Amniotic epithelial cell (primary cell): ENCODE measurements at places on chromosomes 11 and 22.
A peak's percentile ranks its signal among the peaks of the same experiment; 100 is the strongest.

DNA sequence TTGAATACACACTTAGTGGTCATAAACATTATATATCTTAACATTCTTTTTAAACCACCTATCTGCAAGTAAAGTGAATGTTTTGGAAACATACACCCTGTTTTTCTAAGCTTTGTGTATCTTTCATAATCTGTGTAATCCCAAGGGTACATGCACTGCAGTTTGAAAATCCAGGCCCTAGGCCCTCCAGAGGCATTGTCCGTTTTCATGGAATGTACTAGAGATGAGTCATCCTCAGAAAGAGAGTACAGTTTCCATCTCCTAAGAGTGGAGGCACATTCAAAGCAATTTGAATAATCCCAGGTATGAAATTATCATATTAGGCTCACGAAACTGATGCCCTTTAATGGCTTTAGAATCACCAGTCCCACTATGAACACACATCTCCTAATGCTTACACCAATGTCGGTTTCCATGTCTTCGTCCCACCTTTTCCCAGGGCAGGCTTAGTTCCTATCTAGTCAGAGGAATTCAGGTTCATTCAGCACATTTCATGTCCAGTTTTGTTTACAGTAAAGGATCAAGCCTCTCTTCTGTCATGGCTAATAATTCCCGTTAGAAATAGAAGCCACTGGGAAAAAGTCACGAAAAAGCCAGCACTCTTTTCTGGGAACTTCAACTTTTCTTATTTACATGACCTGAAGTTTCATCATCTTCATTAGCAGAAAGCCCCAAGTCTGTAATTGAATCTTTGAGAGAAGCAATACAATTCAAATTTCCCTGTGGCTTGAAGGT, 39.5 kb upstream of the CD44 start:
- DNase-seq = peak; percentile 59

GRCh38 chr22:50531962-50532674, 2.3 kb upstream of the TYMP start:
- DNase-seq = peak; percentile 65

DNA sequence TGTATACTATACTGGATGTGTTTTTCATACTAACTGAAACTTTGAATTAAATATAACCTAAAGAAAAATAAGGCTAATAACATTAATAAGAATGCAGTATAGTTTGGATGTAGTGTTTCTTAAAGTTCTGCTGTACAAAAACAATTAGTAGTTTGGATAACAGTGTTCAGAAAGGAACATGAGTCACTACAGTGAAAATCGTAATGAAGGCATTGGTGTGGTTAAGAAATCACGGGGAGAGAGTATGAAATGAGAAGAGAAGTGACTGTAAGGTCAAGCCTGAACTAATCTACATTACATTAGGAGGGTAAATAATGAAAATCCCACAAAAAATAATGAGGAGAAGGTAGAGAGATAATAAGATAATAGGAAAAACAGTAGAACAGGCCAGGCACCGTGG, 726.6 kb upstream of the ARHGAP42 start:
- peak; percentile 60 for DNase-seq

- no peak for DNase-seq
These were observed 843 bp downstream of the OR51T1 start for GRCh38 chr11:4882543-4882942.

DNA sequence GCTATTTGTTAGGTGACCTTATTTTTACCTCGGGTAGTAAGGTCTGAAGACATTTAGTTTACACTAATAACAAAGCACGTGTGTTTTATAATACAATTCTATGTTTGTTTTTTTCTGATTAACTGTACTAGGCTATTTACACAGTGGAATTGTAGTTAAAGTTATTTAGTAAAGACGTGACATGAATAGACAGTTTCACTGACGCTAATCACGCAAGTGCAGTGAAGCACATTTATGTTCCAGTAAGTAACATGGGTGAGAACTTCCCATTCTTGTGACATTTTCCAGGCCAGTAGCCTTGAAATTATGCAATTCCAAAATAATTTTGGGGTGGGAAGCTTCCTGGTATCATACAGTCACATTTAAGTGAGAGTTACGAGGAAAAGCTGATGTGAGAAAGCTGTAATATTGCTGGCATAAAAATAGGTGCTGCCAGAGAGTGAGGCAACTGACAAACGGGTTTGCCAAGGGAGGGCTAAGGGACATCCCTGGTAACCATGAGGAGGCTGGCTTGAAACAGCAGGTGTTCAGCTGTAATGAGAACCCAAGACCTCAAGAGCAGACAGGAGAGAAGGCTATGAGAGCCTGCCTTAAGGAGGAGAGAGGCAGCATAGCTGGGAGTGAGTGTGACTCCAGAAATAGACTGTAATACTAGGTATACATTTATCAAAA, 378.8 kb downstream of the DCDC1 start:
- DNase-seq = no peak

DNA sequence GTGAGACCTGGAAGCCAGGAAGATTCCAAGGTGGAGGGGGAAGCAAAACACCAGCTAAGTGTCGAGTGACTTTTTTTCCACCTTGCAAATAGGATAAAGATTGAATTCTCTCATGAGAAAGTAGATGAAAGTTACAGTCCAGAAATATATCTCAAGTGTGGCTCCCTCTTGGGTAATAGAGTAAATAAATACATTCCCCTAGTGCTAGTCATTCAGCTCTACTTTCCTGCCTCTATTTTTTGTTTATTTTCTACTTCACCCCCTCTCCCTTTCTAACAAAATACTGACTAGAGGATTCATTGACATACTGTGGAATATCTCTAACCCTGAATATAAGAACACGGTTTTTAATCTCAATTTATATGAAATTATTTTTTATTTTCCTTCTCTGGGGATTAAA, 19.2 kb upstream of the OOSP4B start:
- no peak for DNase-seq
